Stimulated activated CD4-positive, alpha-beta T cell treated with anti-CD3 and anti-CD28 coated beads, Interleukin-15, amount 100 ng/mL, for 1 hour (primary cell): ENCODE measurements at places on chromosomes 12 and 14.

DNA sequence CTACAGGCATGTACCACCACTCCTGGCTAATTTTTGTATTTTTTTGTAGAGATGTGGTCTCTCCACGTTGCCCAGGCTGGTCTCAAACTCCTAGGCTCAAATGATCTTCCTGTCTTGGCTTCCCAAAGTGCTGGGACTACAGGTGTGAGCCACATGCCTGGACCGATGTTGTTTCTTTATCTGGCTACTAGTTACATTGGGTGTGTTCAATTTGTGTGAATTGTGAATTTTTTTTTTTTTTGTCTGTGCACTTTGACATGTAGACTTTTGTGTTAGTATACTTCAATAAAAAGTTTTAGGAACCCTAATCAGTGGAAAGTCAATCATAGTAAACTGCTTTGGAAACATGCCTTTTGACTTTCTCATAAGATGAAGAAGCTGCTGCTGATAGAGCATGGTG, 24.0 kb upstream of the SLC17A8 start:
- DNase-seq = no peak

- no peak for DNase-seq
Observed at GRCh38 chr14:22336031-22336430, 253.0 kb downstream of the DAD1 start.

GRCh38 chr14:74616996-74617700, 5.1 kb upstream of the LTBP2 start:
- DNase-seq = no peak

- peak; percentile 25 for DNase-seq
Observed at GRCh38 chr12:118120579-118121363, 15.2 kb upstream of the PEBP1 start.

DNA sequence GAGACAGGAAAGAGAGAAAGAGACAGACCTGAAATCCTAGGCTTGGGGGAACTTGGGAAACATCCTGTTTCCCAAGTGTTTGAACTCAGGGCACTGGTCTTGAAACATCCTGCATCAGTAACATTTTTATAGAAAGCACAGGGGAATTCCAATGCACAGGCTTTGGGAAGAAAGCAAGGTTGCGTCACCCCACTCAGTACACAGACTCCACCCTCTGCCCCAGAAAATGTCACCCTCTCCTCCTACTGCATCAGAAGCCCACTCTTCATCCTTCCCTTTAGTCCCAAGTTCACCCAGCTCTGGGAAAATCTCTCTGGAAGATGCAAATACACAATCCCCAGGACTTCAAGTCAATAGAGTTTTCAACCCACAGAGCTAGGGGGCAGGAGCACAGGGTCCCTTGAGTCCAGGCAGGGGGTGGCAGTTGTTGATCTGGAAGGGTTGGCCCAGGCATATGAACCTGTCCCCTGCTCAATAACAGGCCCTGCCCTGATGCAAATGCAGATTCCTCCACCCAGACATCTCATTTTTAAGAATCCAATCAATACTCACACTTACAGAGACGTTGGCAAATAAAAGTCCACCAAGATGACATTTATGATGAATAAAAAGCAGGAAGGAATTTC, 1.7 kb downstream of the RDH16 start:
- DNase-seq = no peak

DNA sequence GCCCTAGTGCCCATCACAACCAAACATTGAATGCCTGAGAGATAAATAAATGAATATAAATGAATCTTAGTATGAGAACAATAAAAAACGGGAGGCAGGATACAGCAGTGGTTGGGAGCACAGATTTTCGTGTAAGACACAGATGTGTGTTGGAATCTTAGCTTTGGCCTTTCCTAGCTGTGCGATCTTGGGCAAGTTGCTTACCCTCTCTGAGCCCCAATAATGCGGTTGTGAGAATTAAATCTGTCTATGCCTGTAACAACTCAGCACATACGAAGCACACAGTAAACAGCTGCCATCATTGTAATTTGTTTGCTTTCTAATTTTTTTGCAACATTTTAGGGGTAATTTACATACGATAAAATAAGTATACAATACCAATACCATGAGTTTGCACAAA, 89.8 kb downstream of the SRRM4 start:
- no peak for DNase-seq
